ENCODE measurements at places on chromosomes 7 and 10.

DNA sequence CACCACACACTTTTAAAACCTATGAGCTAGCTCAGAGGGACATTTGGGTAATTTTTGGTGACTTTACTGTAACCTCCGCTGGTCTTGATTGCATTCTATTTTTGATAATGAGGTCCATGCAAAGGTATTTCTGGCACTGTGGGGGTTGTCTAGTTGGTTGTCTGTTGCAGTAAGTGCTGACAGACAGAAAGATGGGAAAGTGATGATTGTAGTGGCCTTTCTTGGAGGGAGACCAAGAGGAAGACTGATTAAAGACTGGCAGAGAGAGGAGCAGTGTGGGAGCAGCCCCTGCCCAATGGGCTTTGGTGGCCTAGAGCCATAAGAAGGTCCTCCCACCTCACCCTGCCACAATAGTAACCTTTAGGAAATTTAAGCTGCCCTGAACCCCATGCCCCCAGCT, 173.4 kb upstream of the CTBP2 start:
- DNase-seq = no peak

DNA sequence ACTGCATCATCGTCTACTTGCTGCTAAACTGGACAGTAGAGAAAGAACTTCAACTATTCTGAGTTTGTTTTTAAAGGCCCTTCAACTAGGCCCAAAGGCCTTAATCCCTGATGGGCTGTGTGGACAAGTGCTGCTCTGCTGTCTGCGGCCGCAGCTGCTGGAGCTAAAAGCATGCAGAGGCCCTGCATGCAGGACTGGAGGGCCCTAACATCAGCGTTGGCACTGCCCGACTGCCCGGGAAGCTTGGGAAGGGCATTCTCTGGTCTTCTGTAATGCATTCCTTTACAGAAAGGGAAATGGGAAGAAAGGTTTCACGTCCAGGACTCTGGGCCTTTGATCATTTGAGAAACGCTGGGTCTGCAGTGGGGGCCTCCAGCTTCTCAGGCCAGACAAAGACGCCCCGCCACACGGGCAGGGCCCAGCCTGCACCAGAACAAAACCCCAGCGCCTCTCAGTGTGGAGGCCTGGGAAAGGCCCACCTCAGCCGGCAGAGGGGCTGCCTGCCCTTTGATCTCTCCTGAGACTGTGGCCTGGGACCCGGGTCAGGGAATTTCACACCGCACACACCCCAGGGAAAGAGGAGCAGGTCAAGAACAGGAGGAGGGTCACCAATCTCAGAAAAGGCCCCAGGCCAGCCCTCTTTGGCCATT, 229.3 kb downstream of the DNAJB6 start:
- DNase-seq = no peak

- DNase-seq = peak; percentile 70
Measured at GRCh38 chr10:77179015-77179695, 458.5 kb downstream of the KCNMA1 start.

- no peak for DNase-seq
Measured at GRCh38 chr10:79608505-79609375, 2.0 kb upstream of the SFTPA1 start.

- DNase-seq = peak; percentile 9
Measured at GRCh38 chr7:41916450-41916927, 213.6 kb upstream of the INHBA start.

GRCh38 chr10:10489076-10489475, 528.6 kb upstream of the CELF2 start:
- no peak for DNase-seq

GRCh38 chr10:127407551-127407950, 141.6 kb upstream of the NPS start:
- no peak for DNase-seq

GRCh38 chr7:50735333-50735732, 47.4 kb downstream of the GRB10 start:
- DNase-seq = no peak

GRCh38 chr10:12633776-12634620, 284.7 kb downstream of the CAMK1D start:
- DNase-seq = no peak

DNA sequence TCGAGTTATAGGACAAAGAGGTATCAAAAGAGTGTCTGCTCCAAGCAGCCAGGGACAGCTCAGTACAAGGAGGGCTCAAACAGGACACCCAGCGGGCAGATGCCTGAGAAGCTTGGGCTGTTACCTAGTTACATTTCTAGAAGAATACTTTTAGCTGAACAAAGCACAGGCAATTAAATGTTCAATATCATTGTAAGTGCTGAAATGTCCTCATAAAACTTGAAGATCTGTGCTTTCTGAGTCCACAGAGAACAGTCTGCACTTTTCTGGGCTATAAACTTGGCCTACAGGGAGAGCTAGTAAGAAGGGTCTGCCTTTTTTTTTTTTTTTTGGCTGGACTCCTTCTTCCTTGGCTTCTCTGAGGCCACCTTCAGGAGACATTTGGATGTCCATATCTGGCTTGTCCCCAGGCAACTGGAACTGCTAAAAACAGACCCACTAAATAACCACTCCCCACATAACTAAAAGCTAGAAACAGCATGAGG, 123.2 kb downstream of the SLC16A9 start:
- DNase-seq = no peak

DNA sequence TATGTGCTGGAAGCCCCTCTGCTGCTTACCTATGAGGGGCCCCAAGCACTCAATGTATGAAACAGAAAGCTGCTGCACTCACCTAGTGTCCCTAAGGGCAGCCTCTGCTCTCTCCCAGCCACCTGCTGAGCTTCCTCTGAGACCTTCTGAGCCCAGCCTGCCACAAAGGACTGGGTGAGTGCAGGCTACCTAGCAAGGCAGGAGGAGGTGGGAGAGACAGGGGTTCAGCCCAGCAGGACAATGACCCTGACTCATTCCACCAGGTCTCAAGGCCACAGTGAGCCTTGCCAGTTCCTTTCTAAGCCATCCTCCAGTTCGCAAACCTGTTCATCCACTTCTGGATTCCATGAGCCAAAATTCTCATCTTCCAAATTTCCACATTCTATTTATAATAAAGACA, 16.3 kb downstream of the VOPP1 start:
- no peak for DNase-seq

DNA sequence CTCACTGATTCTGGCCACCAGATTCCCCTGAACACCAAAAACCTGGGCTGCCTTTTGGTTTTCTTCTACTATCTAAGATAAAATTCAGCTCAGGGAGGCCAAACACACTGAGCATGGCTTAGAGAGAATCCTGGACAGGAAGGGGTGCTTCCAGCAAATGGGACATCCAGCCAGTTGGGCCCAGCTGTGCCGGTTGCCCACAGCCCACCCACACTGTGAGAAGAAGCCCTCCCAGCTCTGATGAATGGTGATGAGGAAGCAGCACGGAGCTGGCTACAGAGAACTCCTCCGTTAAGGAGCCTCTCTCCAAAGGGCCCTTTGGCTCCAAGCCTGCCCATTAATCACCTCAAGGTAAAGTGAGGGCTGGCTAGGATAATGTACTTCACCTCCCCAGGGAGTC, 15.9 kb downstream of the LRRC18 start:
- DNase-seq = no peak
